ENCODE measurements at places on chromosomes 2 and 18.

GRCh38 chr2:219709331-219709761 lies 81.9 kb downstream of the SLC4A3 start:
- DNase-seq: no peak

GRCh38 chr2:219893541-219893940 lies 266.1 kb downstream of the SLC4A3 start:
- no peak for DNase-seq

DNA sequence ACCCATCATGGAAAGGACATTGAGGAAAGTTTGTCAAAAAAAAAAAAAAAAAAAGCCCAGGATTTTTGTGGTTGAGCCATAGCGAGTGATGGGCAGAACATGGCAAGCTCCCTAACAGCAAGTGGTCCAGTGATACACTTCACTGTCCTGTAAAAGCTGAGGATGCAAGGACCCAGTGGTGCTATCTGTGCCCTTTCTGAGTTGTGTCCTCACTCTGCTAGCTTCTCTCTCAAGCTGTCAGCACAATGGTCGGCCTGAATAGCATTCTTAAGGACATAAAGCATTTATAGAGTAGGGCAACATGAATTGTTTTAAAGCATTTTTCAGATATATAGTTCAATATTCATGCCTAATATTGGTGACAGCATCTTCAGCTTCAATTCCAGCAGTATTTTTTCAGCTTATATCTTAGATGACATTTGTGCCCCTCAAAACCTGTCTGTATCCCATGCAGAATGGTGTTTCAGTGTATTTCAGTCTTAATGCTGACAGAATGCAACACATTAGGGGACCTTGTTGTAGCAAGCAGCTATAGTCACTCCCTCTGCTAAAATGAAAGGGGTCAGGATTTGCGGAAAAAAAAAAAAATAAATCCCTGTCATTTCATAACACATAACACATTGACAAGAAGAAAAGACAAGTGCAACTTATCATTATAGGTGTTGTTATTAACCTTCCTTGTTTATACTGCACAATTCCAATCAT lies 496.7 kb downstream of the THSD7B start:
- no peak for DNase-seq

DNA sequence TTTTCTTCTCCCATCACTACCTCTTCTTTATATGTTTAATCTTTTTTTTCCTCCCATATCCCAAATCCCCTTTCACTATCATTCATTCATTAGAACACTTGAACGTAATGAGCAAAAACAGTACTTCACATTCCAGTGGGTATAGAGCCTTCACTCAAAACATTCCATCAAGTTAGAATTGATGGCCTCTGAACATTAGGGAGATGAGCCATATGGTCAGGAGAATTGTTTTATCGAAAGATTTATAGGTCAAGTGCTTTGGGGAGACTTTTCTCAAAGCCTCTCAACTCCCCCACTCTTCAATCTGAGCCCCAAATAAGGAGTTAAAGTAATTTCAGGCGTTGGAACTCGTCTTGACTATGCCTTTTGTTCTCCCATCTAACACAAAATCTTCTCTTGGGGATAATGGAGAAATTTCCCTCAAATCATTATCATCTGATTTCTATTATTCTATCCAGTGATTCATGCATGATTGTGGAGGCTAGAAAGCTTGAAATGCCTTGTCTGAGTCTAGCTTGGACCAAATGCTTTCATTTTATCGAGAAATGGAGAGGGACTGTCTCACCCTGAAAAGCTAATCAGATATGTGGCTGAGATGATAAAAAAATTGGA lies 79.2 kb downstream of the KIAA2012 start:
- no peak for DNase-seq

DNA sequence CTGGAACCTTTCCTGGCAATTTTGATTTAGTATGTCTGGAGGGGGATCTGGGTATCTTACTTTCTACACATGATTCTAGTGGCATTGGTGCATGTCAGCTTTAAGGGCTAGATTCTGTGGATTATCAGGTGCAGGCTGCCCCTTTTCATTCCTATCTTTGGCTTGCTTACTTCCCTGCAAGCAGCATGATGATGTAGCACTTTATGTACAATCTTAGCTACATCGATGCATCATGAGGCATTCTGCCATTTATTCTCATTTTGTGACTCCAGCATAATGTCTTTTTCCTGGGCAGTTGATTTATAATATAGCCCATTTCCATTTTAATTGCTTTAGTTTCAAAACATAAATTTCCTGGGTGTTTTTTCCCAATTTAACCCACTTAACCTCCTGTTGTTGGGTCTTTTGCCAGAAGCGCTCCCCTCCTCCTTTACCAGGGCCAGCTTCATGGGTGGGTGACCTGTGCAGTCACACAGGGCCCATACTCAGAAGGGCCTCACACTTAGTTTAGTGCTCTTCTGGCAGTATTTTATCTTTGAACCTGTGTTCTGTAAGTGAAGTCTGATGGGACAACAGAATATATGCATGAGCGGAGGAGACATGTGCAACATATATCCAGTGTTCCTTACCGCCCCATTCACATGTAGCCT lies 36.0 kb downstream of the TPGS2 start:
- DNase-seq: no peak

DNA sequence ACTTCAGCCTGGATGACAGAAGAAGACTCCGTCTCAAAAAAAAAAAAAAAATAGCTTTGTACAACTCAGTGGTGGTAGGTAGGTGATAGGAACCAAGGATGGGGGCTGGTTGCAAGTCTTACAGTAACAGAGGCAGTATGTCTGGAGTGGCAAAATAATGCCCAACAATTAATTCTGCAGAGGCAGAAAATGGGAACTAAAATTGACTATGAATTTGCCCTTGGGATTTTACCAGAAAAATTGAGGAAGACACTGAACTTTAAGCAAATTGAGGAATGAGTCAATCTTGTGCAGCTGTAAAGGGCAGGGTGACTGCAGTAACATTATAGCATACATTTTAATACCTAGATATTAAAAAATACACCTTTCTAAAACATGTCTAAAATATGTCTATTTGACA lies 292.1 kb upstream of the FBXO11 start:
- no peak for DNase-seq

GRCh38 chr2:240340361-240340761 lies 95.1 kb upstream of the GPC1 start:
- no peak for DNase-seq

- DNase-seq: no peak
These were observed 1272.2 kb upstream of the ACVR2A start for GRCh38 chr2:146572598-146572997.

GRCh38 chr2:38030635-38031355 lies 45.2 kb downstream of the CYP1B1 start:
- no peak for DNase-seq

DNA sequence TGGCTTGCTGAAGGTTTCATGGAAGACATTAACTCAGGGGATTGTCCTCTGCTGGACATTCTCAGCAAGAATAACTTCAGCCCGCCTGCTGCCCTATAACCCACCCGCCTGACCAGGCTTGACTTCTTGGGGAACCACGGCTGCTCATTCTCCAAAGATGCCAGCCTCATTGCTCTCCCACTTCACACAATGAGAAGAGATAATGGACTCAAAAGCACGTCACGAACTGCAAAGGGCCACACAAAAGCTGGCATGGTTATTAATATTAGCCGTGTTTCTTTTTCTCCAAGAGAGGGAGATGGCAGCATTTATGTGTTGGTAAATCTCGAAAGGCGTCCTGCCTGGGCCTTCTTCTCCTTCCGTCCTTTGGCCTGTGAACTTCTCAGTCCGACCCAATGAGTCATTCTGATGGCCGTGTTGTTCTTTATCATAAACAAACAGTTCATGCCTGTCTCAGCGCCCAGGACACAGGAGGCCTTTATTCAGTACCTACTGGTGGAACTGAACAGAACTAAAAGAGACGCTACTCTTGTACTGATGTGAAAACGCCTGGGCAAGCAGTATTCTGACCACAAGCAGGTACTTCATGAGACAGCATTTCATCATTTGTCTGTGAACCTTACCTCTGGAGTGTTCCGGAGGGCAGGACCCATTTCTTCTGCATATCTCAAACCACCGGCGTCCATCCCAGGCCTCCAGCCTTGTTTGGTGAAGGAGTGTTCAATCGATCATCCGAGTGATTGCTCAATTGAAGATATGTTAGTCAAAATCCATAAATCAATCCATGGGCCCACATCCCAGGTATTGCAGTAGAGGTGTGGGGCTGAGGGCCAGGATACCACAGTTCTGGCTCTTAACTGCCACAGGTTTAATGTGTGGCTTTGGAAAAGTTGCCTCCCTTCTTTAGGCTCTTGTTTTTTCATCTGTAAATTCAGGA lies 25.1 kb upstream of the KLHL29 start:
- no peak for DNase-seq

GRCh38 chr18:10430677-10431076 lies 23.8 kb upstream of the APCDD1 start:
- DNase-seq: no peak

DNA sequence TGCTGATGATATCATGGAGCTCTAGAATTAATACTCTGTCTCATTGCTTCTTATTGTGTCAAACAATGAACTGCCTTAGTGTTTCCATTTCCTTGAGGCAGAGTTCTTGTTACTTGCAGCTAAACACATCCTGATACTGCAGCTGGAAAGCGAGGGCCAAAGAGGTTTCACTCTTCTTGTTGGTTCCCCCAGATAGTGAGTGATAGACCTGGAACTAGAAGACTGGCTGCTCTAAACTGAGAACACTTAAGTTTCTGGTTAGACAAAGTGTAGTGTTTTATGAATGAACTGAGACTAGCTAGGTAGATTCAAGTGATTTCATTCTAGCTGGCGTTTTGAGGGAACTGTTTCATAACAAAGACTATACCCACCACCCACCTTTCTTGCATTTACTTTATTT lies 321.7 kb downstream of the TXNL1 start:
- no peak for DNase-seq

- DNase-seq: no peak
These were observed 79.8 kb downstream of the ACVR2A start for GRCh38 chr2:147924647-147925046.

- DNase-seq: no peak
These were observed 8.4 kb downstream of the COL6A3 start for GRCh38 chr2:237405605-237406004.

- no peak for DNase-seq
These were observed 5.8 kb downstream of the GAD1 start for GRCh38 chr2:170822290-170823087.

GRCh38 chr18:50469380-50469781 lies 90.5 kb upstream of the MAPK4 start:
- DNase-seq: no peak

GRCh38 chr2:26982102-26982742 lies 11.8 kb downstream of the MAPRE3 start:
- no peak for DNase-seq

GRCh38 chr2:167147271-167147941 lies 259.1 kb downstream of the XIRP2 start:
- no peak for DNase-seq

DNA sequence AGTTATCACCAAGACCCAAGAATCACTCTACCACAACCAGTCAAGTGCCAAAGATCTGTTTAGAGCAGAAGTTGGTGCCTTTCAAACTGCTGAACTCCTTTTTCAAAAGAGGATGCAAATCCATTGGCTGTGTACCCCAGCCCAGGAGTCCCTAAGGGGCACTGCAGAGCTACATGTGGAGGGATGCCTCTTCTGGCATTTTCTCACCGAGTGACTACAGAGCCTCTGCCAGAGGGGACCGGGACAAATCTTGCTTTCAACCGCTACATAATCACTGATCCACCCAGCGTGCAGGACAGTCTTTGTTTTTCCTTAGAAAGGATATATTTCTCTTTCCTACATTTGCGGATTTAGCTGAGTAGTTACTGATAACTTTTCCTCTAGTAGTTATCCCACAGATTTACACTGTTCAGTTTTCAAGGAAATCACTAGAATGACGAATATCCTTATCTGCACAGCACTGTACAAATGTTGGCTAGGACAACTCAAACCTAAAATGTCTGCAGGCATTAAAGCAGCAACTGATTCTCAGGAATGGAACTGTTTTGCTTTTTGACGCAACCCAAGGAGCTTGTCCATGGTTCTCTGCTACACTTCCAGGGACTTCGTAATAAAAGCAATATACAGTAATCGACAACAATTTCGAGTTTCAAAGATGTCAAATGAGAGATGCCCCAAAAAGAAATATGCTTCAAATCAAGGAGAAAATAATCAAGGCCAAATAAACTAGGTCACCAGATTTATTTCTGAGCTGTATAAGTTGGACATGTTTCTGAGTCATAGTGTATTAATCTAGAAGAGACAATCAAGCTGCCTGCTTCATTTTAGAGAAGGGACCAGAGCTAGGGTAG lies 24.1 kb downstream of the EPB41L3 start:
- no peak for DNase-seq

DNA sequence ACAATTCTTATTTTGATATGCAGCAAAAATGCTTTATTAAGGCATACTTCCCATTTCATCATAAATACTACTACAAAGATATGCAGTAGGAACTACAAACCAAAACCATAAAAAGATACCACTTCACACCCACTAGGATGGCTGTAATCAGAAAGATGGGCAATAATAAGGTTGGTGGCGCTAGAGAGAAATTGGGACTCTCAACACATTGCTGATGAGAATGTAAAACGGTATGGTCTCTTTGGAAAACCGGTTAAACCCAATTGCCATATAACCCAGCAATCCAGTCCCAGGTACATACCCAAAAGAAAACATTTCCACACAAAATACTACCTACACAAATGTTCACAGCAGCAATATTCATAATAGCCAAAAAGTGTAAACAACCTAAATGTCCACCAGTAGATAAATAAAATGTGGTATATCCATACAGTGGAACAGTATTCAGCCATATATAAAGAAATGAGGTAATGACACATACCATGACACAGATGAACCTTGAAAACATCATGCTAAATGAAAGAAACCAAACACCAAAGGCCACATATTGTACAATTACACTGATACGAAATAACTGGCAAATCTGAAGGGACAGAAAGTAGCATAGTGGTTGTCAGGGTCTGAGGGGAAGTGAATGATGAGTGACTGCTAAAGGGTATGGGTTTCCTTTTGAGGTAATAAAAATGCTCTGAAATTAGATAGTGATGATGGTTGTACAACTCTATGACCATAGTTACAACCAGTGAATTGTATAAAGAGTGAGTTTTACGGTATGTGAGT lies 12.7 kb downstream of the SP3 start:
- no peak for DNase-seq

GRCh38 chr2:178234648-178235047 lies 40.3 kb downstream of the OSBPL6 start:
- DNase-seq: no peak

DNA sequence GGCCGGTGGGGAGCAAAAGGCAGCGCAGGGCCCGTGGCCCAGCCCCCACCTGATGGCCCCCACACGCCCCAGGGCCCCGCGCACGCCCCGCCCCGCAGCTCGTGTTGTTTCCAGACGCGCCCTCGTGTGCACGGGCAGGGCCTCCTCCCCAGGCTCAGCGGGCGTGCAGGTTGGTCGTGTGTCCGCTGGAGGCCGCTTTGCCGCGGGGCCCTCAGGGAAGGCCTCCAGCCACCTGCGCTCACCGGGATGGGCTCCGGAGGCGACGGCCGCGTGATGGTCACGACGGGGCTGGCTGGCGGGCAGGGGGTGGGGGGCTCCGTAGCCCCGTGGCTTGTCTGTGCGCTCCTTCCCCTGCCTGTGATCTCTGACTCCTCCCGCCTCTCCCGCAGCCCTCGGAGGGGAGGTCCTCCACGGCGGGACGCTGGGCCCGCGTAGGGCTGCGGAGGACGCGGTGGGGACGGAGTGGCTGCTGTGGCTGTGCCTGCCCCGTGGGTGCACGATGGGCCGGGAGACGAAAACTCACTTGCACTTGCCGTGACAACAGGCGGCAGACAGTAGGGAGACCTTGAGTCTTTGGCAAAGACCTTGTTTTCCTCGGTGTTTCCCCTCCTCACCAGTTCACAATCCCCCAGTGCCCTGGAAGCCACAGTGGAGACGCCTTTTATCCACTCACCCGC lies 67.1 kb downstream of the RTP5 start:
- no peak for DNase-seq

All from CD4-positive, alpha-beta T cell treated with Interleukin-1 beta for 1 hour (primary cell).